ENCODE measurements at places on chromosomes 16 and 17.
A peak's percentile ranks its signal among the peaks of the same experiment; 100 is the strongest.

DNA sequence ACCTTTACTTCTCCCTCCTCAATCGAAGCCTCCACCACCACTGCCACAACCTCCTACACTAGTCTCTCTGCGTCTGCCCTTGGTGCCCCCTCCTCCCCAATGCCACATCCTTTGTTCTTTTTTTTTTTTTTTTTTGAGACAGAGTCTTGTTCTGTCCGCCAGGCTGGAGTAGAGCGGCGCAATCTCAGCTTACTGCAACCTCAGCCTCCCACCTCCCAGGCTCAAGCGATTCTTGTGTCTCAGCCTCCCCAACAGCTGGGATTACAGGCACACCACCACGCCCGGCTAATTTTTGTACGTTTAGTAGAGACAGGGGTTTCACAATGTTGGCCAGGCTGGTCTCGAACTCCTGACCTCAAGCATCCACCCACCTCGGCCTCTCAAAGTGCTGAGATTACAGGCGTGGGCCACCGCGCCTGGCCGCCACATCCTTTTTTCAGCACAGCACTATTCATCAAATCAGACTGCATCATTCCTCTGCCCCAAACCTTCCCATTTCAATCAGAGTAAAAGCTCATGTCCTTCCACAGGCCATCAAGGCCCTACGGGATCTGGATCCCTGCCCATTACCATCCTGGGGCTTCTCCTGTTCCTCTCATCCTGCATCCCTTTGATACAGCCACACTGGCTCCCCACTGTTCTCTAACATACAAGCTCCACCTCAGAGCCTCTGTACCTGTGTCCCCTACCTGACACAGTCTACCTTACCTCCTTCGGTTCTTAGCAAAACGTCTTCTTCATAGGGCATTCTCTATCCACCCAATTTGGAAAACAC lies 2.0 kb downstream of the KLHL11 start:
- peak; percentile 60 for DNase-seq

DNA sequence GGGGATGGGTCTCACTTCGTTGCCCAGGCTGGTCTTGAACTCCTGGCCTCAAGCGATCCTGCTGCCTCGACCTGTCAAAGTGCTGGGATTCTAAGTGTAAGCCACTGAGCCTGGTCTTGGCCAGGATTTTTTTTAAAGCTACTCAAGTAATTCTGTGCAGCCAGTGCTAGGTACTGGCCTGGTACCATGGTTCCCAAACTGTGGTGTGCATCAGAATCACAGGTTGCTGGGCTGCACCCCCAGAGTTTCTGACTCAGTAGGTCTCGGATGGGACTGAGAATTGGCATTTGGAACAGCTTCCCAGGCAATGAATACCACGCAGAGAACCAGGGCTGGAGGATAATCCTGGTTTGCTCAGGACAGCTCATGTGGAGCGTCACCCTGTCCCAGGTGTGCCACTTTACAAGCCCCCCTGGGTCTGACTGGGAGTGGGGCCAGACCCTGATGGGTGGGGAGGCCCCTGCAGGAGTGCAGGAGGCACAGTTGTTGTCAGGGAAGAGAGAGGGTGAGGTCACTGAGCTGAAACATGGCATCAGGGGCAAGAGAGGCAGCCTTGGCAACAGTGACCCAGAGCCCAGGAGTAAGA lies 10.7 kb upstream of the MRPS23 start:
- DNase-seq = no peak

DNA sequence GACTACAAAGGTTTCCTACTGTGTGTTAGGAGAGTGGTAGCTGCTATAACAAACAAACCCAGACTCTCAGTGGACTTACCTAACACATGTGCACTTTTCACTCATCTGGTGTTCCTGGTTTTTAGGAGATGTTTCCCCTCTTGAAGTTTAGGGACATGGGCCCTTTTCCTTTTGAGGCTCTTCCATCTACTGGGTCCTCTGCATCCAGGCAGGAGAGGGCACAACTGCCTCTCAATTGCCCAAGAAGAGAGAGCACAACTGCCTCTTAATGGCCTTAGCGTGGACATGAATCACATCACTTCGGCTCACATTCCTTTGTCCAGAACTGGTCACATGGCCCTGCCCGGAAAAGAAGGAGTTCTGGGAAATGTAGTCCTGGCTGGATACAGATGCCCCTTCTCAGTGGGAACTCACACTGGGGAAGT lies 9.8 kb upstream of the TNRC6C start:
- DNase-seq = no peak

GRCh38 chr17:65243838-65244625 lies 106.9 kb downstream of the RGS9 start:
- DNase-seq = no peak

GRCh38 chr16:11147033-11147753 lies 108.8 kb downstream of the SOCS1 start:
- DNase-seq = no peak

DNA sequence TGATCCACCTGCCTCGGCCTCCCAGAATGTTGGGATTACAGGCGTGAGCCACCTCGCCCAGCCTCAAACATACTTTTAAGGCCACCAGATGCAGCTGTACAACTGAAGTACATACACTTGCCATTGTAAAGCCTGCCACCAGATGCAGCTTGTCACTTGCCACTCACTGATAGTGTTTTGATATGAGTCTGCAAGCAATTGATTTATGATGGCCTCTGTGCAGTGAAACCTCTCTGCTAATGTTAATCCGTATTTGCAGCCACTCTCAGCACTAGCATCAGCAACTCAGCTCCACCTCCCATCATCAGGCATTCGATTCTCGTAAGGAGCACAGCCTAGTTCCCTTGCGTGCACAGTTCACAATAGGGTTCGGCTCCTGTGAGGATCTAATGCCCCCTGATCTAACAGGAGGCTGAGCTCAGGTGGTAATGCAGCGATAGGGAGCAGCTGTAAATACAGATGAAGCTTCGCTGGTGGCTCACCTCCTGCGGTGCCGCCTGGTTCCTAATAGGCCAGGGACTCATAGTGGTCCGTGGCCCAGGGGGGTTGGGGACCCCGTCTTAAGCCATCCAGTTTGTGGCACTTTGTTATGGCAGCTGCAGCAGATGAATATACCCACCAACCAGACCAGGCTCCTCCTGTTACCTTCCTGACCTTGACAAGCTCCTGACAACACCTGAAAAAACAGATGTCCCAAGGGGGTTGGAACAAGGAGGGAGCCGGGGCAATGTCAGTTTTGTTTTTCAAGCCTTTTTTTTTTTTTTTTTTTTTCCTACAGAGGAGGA lies 1.3 kb upstream of the HERPUD1 start:
- DNase-seq = no peak

- DNase-seq = no peak
Observed at GRCh38 chr17:42422958-42423712, at the start of gene CAVIN1. CAVIN1 (minus strand) TSS chr17:42423256; CDS start chr17:42423097, 159 bp downstream.

- no peak for DNase-seq
Observed at GRCh38 chr16:46746821-46747776, 1.0 kb downstream of the MYLK3 start.

Measured in CD4-positive, alpha-beta T cell (primary cell).